ENCODE measurements at places on chromosomes 7 and 10.

DNA sequence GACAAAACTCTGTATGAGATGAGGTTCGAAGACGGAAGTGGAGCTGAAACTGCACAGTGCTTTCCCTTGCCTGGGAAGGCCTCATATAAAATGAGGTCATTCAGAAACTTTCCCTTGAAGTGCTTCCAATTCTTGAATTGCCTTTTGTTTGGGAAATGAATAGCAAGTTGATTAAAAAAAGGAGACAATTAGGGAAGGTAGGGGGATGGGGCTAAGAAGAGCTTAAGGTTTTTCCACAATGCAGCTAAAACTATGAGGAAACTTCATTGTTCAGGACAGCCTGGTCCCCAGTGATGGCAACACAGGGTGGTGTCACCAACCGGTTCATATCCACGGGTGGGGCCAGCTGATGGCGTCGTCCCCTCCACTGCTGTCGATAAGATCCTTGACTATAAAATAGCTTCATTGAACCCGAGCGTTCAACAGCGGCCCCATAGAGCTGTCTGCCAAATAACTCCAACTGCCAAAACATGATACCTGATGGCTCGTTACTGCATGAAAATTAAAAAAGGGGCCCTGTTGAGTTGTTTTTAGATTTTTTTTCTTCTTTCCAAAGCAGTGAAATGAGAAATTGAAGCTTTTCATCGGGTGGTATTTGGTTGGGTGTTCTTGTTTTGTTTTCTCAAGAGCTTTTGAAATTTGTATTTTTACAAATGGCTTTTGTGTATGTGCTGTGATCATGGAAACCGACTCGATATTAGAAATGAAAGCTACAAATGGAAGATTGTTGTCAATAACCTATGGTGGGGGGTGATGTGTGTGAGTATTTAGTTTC lies 2.8 kb upstream of the CELF2 start:
- DNase-seq, result no peak

DNA sequence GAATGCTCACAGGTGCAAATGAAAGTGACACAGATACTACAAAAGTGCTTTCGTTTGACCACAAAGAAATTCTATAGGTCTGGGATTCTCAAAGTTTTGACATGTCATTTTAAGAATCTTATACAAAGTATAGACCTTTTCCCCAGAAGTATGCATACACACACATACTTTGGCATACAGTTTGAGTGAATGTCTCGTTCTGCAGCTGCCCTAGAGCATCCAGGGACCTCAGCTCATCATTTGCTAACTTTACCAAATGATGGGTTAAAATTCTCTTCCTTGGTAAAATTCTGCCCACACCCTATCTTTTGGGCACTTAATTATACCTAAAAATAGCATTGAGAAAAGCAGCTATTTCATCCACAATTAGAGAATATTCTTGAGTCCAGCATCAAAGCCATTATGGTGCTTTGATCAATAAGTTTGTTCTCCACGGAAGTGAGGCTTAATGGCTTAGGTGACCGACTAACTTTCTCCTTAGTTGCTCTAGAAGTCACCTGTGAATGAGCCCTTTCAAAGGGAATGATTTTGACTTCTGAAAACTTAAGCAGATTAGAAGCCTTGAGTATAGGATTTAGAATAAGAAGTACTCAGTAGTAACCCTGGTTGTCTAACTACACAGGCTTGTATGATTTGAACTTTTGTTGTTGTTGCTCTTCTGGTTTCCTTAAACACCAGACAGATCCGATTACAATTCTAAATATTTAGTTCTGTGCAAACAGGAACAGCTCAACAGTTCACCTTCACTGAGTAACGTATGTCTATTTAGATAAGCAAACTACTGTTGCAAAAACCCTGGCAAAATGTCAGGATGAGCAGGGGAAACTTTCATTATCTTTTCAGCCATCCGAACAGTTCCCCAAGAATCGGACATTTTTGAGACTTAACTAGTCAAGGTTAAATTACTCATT lies 70.6 kb downstream of the CNNM2 start:
- no peak for DNase-seq

- no peak for DNase-seq
These were observed 7.8 kb upstream of the PPP2R2D start for GRCh38 chr10:131892806-131893675.

GRCh38 chr7:84060000-84060399 lies 134.6 kb downstream of the SEMA3A start:
- no peak for DNase-seq

DNA sequence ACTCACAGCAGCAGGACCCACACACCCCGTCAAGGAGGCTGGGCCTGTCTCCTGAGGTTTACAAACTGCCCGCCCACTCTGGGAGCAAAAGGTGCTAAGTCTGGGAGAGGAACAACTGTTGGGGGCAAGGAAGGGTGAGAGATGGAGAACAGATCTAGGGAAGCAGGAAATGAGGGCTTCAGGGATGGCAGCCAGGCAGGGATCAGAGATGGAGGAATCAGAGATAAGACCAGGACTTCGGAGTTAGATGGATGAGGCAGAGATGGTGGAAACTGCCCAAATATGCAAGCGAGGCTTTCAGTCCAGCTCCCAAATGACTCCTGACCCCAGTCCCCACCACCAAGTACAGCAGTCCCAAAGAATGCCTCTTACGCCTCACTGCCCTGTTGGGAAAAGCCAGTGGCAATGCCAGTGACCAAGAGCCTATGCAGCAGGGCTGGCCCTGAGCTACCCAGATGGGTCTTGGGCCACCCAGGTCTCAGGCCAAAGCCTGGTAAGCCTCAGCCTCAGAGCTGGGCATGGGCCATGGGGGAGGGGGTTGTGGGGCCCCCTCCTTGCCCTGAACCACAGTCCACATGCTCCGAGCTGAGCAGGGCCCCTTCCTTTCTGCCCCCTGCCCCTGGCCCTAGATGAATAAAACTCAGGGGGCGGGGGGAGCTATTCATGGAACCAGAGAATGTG lies 39.5 kb upstream of the SLF2 start:
- DNase-seq, result no peak

Data from NCI-H187 (cell line).